ENCODE measurements at places on chromosomes 2 and 18.

- DNase-seq: no peak
These were observed 69.5 kb downstream of the ASAP2 start for GRCh38 chr2:9276074-9276473.

DNA sequence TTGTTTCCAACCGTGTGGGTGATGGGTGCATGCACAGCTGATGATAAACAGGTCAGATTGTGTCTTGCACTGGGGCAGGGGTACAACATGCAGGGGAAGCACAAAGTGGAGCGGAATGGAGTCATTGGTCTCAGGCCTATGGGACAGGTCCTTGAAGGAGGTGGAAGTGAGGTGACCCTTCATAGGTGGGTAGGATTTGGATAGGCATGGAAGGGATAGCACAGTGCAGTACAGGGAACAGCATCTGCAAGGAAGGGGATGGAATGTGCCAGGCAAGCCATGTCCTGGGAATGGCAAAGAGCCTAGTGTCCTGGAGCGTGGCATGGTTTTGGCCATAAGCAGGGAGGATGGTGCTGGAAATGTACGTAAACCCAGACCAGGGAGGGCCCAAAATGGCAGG is 143.9 kb downstream of the CAPN13 start:
- no peak for DNase-seq

GRCh38 chr2:14778015-14778414 is 145.5 kb downstream of the LRATD1 start:
- DNase-seq: no peak

DNA sequence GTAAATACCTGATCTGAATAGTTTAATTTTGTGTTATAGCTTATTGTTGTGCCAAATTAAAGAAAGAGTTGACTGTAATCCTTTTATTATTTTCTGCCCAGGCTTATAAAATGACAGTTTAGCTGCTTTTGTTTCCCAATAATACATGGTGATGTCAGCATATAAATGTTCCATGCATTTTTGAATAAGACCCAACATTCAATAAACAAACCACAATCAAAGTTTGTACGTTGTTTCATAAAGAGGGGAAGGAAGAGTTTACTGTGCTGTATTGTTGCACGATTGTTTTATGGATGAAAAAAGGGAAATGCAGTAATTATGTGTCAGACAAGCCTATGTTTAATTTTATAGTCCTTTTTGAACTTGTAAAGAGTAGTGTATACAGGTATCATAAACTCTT is 177.2 kb upstream of the SCN7A start:
- DNase-seq: no peak

GRCh38 chr2:152611458-152612231 is 105.6 kb downstream of the PRPF40A start:
- DNase-seq: peak; percentile 52

DNA sequence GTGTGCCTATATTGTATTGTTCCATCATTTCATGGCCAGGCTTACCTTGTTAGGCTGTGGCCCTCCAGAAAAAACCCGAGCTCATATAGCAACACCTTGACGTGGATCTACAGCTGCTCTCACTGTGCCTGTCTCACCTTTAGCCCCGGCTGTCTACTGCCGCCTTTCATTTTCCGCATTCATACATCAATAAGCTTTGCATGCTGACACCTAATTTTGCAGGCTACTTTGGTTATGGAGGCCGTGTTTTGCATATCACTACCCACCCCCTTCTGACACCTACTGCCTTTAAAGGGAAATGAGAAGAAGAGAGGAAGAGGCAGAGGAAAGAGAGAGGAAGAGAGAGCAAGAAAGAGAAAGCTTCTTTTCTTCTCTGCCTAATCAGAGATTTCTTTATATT is 702.9 kb downstream of the BCL11A start:
- no peak for DNase-seq

DNA sequence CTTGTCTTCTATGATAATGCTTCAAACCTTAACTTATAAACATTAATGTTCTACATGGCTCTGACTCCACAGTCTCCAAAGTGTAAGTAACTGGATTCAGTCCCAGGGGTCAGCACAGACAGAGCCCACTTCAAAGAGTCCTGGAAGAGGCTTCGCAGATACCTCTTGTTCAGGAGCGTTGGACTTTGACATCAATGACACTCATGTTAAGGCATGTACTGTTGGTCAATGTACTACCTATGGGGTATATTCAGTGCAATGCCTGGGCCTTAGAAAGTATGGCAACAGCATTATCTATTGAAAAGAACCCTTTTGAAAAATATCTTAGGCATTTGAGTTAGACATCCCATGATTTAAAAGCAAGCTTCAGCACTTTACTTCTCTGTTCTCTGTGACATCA is 143.1 kb downstream of the GRB14 start:
- DNase-seq: no peak

All from activated CD4-positive, alpha-beta T cell treated with anti-CD3 and anti-CD28 coated beads, Interleukin-2, Interleukin-6, amounts not matched to agents 100 ng/mL and 50 ng/mL, durations not matched to agents 16 hours and 8 hours (primary cell).